ENCODE measurements at places on chromosomes 11 and 22.
A peak's percentile ranks its signal among the peaks of the same experiment; 100 is the strongest.

GRCh38 chr22:39414377-39414776 is 14.8 kb downstream of the TAB1 start:
- no peak for DNase-seq

- DNase-seq = peak; percentile 38
Observed at GRCh38 chr11:95337175-95337957, 106.4 kb upstream of the SESN3 start.

DNA sequence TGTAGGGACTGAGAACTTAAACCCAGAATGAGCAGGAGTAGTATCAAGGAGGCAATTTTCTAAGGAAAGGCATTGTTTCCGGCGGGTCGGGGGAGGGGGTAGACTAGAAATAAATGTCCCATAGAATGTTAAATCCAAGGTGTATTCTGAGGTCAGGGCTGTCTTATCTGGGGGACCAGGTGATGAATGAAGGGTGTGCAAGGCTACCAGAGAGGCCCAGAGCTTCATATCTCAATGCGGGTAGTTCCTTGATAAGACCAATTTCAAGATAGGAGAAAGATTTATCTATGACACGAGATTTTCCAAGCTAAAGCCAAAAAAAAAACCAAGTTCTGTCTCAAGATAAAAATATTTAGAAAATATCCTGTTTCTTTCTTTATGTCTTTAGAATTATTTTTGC is 8.3 kb upstream of the RCE1 start:
- DNase-seq = no peak

DNA sequence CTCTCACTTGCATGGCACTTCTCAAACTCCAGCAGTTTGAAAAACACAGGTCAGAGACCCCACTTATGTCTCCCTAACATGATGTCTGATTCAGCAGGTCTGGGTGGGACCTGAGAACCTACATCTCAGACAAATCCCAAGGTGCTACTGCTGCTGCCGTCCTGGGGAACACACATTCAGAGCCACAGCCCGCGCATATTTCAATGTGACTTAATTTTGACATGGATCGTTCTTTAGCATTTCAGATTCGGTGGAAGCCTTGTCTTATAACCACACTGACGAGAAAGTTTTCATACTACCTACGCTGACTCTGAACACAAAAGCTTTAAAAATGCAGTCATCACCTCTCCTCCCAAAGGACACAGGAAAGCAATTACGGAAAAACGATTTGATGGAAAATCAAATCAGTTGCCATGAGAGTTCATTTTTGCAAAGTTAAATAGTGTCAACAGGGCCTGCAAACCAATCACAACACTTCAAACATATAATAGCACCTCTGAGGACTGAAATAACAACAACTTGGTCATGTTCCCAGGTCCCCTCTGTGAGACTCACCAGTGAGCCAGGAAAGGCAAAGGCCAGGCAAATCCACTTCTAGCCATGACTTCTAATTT is 132.6 kb downstream of the SHANK2 start:
- DNase-seq = no peak

DNA sequence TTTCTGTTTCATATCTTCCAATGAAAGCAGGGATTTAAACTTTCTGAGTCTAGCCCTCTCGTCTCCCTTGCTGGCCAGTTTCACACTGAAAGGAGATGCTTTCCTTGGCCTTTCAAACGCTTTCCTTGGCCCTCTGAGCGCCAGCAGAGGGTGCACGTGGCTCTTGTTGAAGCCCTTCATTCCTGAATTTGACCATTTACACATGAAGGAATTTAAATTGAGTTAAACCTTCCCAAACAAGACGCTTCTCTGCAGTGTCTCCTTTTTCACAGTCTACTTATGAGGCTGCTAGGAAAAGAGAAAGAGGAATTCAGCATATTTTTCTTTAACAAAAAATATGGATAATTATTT is 21.6 kb downstream of the NNMT start:
- no peak for DNase-seq

- DNase-seq = no peak
Observed at GRCh38 chr11:78472382-78472781, 54.8 kb upstream of the GAB2 start.

GRCh38 chr22:47594836-47595521 is 832.5 kb downstream of the TBC1D22A start:
- DNase-seq = no peak

GRCh38 chr11:11481371-11481770 is 128.3 kb upstream of the CSNK2A3 start:
- DNase-seq = no peak

DNA sequence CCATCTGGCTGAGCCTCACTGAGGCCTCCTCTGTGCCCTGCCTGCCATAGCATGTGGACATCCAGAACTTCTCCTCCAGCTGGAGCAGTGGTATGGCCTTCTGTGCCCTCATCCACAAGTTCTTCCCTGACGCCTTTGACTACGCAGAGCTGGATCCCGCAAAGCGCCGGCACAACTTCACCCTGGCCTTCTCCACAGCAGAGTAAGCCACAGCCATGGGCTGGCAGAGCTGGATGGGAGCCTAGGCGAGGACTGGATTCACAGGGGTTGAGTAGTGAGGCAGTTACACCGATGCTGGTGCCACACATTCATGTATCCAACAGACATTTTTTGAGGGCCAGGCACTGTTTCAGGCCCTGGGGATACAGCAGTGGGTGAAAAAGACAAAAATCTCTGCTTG is 9.1 kb downstream of the SMTNL1 start:
- DNase-seq = no peak

DNA sequence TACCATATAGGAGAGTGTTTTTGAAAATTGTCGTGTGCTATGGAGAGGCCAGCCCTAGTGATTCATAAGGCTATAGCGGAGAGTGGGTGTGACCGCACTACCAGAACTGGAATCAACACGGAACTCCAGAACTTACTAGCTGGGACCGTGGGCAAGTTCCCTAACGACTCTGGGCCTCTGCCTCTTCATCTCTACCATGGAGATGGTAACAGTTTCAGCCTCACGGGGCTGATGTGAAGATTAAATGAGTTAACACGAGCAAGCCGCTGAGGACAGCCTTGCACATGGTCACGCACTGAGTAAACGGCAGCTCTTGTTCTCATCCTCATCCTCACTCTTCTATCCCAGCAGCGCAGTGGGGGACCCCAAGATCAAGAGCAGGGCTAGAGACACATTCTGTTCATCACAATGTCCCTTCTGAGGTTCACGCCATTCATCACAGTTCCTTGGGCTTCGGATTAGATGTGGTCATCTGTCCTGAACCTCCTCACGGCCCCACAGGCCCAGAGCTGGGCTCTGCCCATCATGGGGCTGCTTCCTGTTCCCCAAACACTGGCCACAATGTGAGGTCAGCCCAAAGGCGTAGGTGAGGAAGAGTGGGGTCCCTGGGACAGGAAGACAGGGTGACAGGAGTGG is 47.2 kb upstream of the CD5 start:
- DNase-seq = no peak

- no peak for DNase-seq
Observed at GRCh38 chr22:32789797-32790620, 11.5 kb upstream of the TIMP3 start.

DNA sequence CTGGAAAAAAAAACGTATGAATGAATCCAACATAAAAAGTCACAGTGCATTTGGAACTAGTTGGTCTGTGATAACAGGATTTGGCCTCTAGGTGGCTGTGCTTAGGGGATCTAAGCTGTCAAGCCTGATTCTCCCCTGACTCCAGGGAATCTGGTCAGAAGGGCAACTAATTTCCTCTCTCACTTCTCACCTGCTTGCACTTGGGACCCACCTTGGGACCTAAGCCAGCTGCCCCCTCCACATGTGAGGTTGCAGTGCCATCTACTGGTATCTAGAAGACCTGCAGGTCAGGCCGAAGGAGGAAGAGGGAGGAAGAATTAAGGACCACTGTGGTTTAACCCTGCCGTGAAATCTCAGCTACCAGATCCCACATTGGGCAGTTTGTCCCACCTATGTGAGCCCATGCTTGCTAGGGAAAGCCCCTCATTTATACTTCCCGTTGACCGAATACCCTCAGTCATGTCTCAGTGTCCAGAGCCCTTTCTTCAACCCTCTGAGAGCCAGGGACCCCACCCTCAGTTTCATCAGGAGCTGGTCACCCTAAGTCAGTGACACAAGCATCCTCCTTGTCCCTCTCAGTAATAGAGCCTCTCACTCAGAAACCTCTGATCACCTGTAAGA is 33.2 kb upstream of the CAVIN3 start:
- peak; percentile 59 for DNase-seq

DNA sequence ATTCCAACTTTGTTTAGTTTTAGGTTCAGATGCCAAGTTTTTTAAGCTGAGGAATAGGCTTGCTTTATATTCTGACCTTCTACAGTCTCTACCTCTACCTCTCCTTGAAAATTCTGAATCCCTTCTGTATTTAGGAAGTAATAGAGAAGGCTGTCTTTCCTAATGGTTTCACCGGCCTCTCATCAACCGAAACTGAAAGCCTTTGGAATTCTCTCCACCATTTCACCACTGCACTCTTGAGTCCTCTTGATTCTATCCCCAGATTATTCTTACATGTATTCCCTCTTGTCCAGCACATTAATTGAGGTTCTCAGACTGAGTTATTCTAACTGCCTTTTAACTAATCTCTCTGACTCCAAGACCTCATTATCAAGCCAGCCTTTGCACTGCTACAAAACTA is 67.7 kb upstream of the PICALM start:
- no peak for DNase-seq

- DNase-seq = no peak
Observed at GRCh38 chr11:91869686-91870085, 354.9 kb upstream of the FAT3 start.
